ENCODE measurements at places on chromosomes 7 and 10. TPM values are rescaled to one million over a fixed set of nuclear protein-coding genes. Genes with fewer than 3 reads are reported as not detected.

Gene MDFIC
- total RNA-seq: 2.1 TPM

Gene NKX6-2
- 0.13 TPM for total RNA-seq

Gene SOSTDC1
- total RNA-seq: not detected

Gene FGL2
- not detected for total RNA-seq

Gene FRMPD2
- total RNA-seq: 0.48 TPM

Gene LIPJ
- not detected for total RNA-seq

Gene TAX1BP1
- 58.3 TPM for total RNA-seq

Gene NODAL
- total RNA-seq: 84.7 TPM

- H3K4me1 ChIP-seq: no peaks in the 10 kb centered on the region
- H3K27ac ChIP-seq: no peak overlapping the region
- H3K27me3 ChIP-seq: peaks cover 11% of the 10 kb centered on the region
- no peak overlapping the region for H3K4me3 ChIP-seq
- H3K36me3 ChIP-seq: 0 out of 2 replicates have a peak, but pooled peaks cover under 1% of the 10 kb centered on the region
These were observed 3.4 kb downstream of the HIPK2 start for GRCh38 chr7:139774376-139774775.

DNA sequence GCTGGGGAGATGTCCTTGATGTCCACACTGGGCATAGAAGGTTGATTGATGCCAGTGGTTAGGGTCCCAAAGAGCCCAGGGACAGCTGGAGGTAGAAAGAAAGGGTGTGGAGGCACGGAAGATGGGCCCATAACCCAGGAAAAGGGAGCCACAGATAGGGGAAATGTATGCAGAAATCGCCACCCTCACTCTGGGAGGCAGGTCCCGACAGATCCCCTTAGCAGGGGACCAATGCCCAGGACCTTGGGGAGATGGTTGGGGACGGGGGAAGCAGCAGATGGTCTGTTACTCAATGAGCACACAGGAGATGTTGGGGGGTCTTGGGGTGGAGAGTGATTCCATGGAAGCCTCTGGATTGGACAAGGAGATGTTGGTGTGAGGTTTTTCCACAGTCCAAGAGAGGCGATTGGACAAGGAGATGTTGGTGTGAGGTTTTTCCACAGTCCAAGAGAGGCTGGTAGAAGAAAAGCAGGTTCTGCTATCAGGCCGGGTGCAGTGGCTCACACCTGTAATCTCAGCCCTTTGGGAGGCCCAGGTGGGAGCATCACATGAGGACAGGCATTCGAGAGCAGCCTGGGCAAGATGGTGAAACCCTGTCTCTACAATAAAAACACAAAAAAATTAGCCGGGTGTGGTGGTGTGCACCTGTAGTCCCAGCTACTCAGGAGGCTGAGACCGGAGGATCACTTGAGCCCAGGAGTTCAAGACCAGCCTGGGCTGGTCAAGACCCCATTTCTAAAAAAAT is 7.0 kb upstream of the PPP1R35 start:
- H3K27me3 ChIP-seq: no peaks in the 10 kb centered on the region
- no peak overlapping the region for H3K27ac ChIP-seq
- no peak for DNase-seq
- H3K36me3 ChIP-seq: no peaks in the 10 kb centered on the region

- DNase-seq: no peak
- no peaks in the 10 kb centered on the region for H3K4me1 ChIP-seq
- H3K27ac ChIP-seq: no peak overlapping the region
- H3K4me3 ChIP-seq: no peak overlapping the region
- H3K36me3 ChIP-seq: no peaks in the 10 kb centered on the region
These were observed 294.3 kb downstream of the BBS9 start for GRCh38 chr7:33423646-33424020.

DNA sequence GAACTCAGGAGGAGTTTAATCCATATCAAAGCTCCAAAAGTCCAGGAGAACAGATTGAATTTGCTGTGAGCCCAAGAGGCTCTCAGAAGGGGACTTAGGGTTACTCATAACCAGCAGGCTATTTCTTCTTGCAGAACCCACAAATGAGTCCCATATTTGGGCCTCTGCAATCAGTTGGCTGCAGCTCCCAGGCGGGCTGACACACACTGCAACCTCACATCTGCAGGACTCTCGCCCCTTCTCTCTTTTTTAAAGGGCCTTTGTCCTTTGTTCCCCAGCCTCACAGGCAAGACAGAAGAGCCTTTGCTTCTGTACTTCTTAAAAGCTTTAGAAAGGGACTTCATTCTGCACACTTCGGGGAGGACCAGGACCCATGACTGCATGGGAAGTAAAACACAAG is 26.7 kb downstream of the CREB3L2 start:
- H3K36me3 ChIP-seq: peaks cover 12% of the 10 kb centered on the region
- no peaks in the 10 kb centered on the region for H3K27me3 ChIP-seq
- no peak for DNase-seq
- no peak overlapping the region for H3K4me3 ChIP-seq

- DNase-seq: peak; percentile 73
- H3K4me3 ChIP-seq: peak overlapping the region; percentile 19
- no peaks in the 10 kb centered on the region for H3K4me1 ChIP-seq
- H3K36me3 ChIP-seq: no peaks in the 10 kb centered on the region
These were observed 18.6 kb upstream of the ZNF32 start for GRCh38 chr10:43667317-43667731.

DNA sequence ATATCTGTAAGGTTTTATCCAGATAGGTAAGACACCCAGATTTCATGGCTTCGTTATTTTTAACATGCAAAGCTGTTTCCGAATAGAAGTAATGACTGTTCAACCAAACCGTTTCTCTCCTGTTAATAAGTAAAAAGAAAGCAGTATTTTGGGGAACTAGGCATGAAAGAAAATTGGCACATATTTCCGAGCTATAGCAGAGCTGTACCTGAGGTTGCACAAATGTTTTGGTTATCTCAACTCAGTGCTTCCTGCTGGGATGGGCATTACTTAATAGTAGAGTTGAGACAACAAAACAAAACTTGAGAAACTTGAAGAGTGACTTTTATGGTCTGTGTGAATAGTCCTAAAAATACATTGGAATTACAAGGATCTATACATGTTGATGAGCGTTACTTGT is 564.3 kb upstream of the SORCS1 start:
- H3K27ac ChIP-seq: no peak overlapping the region
- no peak for DNase-seq
- no peaks in the 10 kb centered on the region for H3K4me1 ChIP-seq
- no peaks in the 10 kb centered on the region for H3K27me3 ChIP-seq
- no peak overlapping the region for H3K4me3 ChIP-seq
- no peaks in the 10 kb centered on the region for H3K36me3 ChIP-seq

DNA sequence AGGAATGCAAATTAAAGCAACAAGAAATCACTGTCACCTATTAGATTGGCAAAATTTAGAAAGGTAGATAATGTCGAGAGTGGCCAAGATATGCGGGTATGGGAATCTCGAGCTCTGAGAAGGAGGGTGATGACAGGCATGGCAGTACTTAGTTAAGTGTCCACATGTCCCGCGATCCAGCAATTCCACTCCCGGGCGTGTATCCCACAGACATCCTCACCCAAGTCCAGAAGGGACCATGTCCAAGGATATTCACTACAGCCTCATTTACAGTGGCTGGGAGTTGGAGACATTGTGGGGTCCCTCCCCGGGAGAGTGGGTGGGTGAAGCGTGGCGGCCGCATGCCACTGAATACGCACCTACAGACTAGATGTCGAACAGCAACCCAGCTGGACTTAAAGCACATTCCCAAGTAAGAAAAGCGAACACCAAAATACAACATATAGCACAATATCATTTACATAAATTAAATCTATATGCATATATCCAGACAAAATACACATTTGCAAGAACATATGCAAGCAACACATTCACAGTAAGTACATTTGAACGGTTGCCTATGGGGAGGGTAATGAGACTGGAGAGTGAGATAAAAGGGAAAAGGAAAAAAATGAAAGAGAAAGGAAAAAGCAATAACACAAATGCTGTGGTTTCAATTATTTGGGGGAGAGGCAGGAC is 9.9 kb downstream of the KCNH2 start:
- no peaks in the 10 kb centered on the region for H3K36me3 ChIP-seq
- no peaks in the 10 kb centered on the region for H3K27me3 ChIP-seq
- H3K27ac ChIP-seq: no peak overlapping the region
- no peaks in the 10 kb centered on the region for H3K4me1 ChIP-seq

DNA sequence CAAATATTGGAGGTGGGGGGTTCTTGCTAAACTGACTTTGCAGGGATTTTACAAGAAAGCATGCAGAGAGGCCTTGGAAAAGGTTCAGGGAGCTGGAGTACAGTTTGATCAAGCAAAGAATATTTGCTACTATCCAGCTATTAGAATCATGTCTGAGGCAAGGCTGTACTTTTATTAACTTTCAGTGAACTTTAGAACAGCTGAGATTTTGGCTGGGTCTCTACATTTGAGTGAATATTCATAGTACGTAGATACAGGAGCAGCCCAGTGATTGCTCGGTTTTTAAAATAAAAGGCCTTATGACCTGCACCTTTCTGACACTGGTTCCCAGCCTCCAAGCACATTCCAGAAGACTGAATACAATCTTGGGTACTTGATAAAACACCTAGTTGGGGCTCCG is 496.8 kb upstream of the AKR1E2 start:
- H3K4me3 ChIP-seq: no peak overlapping the region
- no peaks in the 10 kb centered on the region for H3K36me3 ChIP-seq
- DNase-seq: no peak

DNA sequence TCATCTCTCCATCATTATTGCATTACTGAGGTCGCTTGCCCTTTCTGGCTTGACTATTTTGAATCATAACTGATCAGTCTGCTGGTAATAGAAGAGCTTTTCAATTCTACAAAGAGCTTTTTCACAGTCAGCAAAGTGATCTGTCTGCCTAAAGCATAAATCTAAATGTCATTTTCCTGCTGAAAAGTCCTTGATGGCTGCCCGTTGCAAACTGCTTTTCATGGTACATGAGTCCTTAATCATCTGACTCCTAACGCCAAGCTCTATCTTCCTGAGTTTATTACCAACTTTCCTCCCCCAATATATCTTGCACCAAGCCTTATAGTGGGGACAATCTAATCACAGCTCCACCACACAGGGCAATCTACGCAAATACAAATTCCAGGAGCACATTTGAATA is 39.8 kb downstream of the THSD7A start:
- no peak for DNase-seq
- no peaks in the 10 kb centered on the region for H3K36me3 ChIP-seq
- H3K27me3 ChIP-seq: no peaks in the 10 kb centered on the region
- H3K27ac ChIP-seq: no peak overlapping the region

DNA sequence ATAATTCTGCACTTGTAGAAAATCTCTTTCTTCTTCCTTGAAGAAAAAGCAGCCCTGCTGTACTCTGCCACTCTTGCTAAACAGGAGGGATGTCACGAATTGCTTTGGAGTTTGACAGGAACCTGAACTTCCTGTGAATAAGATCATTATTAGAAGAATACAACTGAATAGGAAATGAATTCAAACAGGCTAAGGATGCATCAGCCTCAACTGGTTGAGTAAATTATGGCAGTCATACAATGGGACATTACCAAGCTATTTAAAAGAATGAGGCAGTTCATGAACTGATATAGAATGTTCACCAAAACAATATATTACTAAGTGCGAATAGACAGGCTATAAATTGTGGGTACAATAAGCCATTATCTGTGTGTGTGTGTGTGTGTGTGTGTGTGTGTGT is 97.1 kb upstream of the DOCK1 start:
- H3K27ac ChIP-seq: no peak overlapping the region
- no peaks in the 10 kb centered on the region for H3K36me3 ChIP-seq
- no peak overlapping the region for H3K4me3 ChIP-seq
- no peaks in the 10 kb centered on the region for H3K27me3 ChIP-seq

DNA sequence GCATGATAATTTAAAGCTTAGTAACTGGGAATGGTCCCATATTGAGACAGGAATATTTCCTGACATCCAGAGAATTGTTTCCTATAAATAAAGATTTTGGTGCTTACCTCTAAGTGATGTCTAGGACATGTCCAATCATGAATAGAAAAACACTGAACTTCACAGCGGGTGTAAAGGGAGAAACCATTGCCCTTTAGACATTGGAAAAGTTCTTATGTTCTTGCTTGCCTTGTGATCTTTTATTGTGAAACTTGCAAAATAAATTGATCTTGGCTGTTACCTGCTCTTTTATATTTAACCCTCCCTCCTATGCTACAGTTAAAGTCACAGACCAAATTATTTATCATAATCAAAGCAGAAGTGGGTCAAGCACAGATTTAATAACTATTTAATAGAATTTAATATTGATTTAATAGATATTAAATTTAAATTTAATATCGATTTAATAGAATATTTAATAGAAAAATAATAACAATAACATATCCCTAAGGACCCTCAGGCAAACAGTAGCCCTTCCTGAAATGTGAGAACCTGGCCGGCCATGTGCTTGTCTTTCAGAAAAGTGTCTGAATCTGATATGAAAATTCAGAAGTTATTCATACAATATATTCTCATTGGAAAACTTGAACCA is 47.0 kb upstream of the AKR1C1 start:
- no peaks in the 10 kb centered on the region for H3K4me1 ChIP-seq
- H3K27me3 ChIP-seq: no peaks in the 10 kb centered on the region
- H3K4me3 ChIP-seq: no peak overlapping the region
- DNase-seq: no peak

GRCh38 chr10:104406715-104407650 is 53.4 kb downstream of the CFAP58 start:
- H3K4me1 ChIP-seq: no peaks in the 10 kb centered on the region
- 0 out of 2 replicates have a peak, but pooled peaks cover 4% of the 10 kb centered on the region for H3K36me3 ChIP-seq
- no peak for DNase-seq
- H3K27me3 ChIP-seq: no peaks in the 10 kb centered on the region

DNA sequence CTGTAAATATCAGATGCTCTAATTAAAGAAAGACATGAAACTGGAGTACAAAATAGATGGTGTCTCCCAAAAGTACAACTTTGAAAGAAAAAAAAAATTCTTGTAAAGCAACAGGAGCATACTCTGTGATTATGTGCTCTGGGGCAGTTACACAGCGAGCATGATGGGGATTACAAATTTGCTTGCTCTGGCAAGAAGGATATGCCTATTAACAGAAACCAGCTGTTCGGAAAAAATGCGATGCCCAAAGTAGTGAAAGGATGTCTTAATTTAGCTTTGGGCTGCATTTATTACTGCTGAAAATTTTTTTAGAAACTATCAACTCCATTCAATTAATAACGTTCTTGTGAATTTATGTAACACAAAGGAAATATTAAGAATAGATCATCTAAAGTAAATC is 256.9 kb upstream of the TPK1 start:
- H3K27me3 ChIP-seq: no peaks in the 10 kb centered on the region
- no peak overlapping the region for H3K27ac ChIP-seq
- H3K36me3 ChIP-seq: no peaks in the 10 kb centered on the region

- no peaks in the 10 kb centered on the region for H3K36me3 ChIP-seq
- no peaks in the 10 kb centered on the region for H3K27me3 ChIP-seq
- no peak overlapping the region for H3K27ac ChIP-seq
These were observed 457.6 kb upstream of the KLF6 start for GRCh38 chr10:4242561-4243035.

GRCh38 chr7:129436335-129436923 is 2.2 kb downstream of the STRIP2 start:
- 0 out of 2 replicates have a peak, but pooled peaks cover 5% of the 10 kb centered on the region for H3K36me3 ChIP-seq
- no peak for DNase-seq
- no peaks in the 10 kb centered on the region for H3K27me3 ChIP-seq
- H3K4me1 ChIP-seq: 0 out of 2 replicates have a peak, but pooled peaks cover 4% of the 10 kb centered on the region
- 0 out of 3 replicates have a peak overlapping the region, but pooled peaks have one; percentile 9 for H3K4me3 ChIP-seq

Measured in H9 (cell line).